ENCODE measurements at places on chromosomes 13 and 19.

DNA sequence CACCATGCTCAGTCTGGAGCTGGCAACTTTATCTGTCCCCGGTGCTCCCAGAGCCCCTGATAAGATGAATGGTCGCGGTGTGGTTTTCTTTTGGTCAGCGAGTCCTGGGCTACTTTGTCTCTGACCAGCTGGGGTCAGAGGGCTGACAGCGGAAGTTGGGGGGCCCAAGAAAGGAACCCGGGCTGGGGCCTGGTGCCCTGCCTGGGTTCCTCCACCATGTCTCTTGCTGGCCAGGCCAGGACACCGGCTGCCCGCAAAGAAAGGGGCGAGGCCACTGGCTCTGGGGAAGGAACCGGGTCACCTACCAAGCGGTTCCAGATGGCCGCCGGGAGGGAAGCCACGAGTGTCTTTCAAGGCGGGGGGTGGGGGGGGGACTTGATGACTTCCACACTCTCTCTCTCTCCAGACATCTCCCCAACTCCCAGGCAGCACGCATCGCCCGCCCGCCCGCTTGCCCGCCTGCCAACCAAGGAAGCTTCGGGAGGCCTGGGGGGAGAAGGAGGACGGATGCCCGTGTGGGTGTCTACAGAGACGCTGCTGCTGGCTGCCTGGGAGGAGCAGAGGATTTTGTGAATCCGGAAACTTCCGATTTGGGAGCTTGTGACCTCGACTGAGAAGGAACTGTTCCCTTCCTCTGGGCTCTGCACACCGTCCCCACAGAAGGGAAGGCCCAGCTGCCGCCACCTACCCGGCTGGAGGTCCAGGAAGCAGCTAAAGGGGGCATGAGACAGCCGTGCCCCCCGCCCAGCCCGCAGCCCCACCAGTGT, 1.1 kb downstream of the PIP5K1C start:
- DNase-seq = peak; percentile 61

GRCh38 chr13:29081036-29081435, 260.9 kb downstream of the MTUS2 start:
- DNase-seq = no peak

DNA sequence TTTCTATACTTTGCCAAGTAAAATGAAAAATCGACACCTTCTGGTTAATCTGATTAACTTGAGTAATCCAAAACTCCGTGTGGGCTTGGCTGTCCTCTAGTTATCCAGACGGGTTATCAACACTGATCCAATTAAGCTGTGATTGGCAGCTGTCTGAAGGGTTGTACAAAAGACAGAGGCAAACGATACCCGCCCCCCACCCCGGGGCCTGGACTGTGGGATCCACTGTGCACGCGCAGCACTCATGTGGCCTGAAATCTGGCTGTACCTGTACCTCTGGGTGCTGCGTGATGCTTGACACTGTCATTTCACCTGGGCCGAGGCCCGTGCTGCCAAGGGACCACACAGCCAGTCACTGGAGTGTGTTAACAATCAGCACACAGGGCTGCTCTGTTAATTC, 53.5 kb downstream of the COL4A2 start:
- DNase-seq = no peak

DNA sequence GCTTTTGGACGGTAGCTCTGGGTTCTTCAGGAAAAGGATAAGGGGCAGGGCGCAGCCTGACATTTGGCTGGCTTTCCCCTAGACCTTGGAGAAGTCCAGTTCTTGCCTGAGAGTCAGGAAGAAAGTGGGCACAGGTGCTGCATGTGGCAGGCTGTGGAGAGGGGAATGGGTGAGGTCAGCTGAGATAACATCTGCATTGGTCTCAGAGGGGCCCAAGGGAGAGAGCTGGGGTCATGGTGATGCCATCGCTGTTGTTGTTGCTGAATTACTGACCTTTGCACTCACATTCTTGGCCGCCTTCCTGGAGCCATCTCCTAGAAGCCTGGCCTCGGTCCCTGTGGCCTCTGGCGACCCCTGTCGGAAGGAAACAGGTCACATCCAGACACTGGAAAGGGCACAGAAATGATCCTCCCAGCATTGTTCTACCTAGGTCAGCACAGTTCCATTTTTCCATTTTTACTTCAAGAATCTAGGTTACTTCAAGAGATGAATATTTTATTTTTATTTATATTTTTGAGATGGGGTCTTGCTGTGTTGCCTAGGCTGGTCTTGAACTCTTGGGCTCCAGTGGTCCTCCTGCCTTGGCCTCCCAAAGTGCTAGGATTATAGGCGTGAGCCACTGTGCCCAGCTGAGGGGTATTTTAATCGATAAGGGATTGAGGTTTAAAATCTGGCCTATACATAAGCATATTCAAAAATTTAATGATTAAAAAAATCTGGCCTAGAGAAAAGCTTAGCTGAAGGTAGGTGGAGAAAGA, 6.5 kb upstream of the LIPE start:
- DNase-seq = peak; percentile 86

GRCh38 chr19:1035998-1036621, 3.8 kb upstream of the ABCA7 start:
- no peak for DNase-seq

- no peak for DNase-seq
Observed at GRCh38 chr19:993361-993830, 6.8 kb upstream of the GRIN3B start.

DNA sequence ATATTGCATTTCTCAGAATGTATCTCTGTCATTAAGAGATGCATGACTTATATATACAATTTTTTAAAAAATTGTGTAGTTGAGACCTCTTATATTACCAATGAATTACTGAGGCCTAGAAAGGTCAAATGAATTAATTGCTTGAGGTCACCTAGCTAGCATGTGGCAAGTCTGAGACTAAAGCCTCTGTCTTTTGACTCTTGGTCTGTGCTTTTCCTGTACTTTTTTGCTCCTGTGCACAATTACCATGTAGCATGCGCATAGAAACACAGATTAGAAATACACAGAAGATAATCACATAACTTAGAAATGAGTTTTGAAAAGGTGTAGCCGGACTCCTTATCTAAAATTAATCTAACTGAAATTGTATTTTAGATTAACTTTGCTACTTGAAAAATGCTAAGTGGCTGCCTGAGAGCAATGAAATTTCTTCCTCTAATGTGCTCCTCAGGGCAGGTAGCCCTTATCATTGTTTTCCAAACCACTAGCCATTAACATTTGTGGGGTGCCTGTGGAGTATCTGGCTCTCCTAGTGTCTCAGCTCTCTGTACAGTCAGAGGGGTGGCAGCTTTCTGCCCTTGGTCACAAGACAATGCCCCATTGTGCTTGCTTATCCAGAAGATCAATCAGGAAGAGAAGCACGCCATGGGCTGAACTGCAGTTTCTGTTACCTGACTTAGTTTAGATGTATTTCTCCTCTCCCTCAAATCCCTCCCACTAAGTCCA, 119.6 kb downstream of the RFC3 start:
- no peak for DNase-seq

DNA sequence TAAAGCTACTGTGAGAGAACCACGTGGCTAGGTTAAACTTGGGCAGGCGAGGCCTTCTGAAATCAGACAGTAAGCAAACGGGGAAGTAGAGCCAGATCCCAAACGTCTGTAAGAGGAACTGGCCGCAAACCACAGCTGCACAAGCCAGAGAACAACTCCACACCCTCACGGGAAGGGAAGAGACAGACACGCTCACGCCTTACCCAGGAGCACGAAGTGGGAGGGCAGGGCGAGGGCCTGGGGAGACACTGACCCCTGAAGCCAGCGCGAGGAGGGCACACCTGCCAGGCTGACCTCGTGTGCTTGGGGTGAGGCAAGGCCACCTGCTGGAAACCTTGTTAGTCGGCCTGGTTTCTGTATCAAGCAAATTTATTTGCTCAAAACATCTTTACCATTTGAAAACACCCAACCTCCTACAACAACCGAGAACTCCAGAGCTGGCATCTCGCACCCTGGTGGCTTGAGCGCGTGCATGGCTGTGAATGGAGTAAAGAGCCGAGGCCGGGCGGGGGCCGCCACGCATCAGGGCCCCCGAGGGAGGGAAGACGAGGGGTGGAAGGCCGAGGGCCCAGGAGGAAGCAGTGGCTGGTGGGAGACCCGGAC, 7.3 kb downstream of the POLR2E start:
- DNase-seq = no peak

DNA sequence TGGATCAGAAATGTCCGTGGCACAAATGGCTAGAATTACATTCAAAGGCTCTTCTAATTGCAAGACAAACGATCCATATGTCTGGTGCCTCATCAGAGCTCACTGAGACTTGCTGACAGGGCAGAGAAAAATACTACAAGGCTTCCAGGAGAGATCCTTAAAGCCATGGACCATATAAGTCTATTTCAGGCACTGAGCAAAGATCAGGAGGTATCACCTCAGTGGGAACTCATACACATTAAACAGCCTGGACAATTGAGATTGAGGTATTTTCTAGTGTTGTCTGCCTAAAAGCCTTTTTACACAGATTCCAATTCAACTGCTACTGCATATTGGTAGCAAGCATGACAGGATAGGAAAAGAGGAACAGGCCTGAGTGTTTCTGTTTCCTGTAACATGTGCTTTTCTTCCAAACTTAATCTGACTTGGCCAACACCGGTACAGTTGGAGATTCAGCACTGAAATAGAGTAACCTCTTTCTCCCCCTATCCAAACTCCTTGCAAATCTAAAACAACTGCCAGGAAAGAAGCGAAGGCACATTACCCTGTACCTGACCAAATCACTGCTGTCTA, 65.9 kb downstream of the SERP2 start:
- no peak for DNase-seq

GRCh38 chr19:38559428-38560401, 58.0 kb downstream of the MAP4K1 start:
- no peak for DNase-seq

DNA sequence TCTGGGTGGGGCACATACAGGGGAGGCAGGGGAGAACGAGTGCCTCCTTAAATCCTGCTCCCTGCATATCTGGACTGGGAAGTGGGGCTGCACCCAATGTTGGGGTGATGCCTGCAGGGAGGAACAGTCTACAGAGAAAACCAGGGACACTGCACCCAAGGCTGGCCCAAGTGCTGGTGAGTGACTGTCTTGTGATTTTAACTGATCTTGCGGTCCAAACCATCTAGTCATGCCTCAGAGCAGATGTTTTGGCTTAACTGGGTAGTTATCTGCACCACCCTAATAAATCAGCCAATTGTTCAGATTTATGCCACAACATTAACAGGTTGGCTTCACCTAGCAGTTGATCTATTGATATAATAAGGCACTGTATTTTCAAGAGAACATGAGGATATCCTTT, 219.2 kb upstream of the IRS2 start:
- DNase-seq = no peak

GRCh38 chr19:797528-798414, 519 bp downstream of the PTBP1 start:
- DNase-seq = peak; percentile 97

DNA sequence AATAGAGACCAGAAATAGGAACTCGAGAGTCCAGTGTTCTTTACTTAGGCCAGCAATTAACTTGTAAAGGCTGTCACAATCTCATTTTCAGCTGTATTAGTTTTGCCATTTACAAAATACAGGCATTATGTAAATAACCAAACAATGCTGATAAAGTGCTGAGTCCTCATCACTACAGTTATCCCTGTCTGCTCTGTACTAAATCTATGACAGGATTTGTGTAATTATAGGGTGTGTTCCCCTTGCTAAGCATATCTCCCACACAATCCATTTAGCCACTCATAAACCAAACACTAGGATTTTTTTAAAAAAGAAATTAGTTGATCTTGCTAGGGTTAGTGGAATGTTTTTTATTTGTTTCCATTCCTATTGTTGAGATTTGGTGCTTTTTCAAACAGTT, 23.2 kb downstream of the PDX1 start:
- no peak for DNase-seq

- no peak for DNase-seq
Observed at GRCh38 chr13:74682746-74683145, 548.5 kb upstream of the KLF12 start.

GRCh38 chr13:28492569-28493367, 2.2 kb downstream of the FLT1 start:
- no peak for DNase-seq

DNA sequence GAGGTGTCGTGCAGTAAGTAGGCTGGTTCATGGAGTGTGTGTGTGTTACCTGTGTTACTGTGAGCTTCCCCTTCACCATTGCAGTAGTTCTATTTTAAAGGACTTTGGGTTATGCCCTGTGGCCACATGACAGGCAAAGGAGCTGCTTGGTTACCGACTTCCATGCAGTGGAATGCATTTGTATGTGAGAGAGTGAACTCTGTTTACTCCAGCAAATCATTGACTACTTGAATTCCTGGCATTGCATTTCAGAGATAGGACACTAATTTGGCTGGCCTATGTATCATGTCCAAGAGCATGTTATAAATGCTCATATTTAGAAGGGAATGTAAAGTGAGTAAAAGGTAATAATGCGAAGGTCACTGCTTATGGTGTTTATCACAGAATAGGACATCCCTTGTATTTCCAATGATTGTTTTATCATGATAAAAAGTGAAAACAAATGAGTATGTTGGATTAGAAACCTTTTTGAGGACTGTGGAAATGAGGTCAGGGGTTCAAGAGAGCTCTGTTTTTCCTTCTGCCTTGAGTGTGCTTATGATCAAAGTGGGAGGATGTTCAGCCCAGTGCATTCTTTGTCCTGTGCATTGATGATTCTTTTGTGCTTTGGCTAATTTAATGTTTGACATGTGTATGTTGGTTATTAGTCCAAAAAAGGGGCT, 156.5 kb downstream of the LMO7 start:
- DNase-seq = no peak

DNA sequence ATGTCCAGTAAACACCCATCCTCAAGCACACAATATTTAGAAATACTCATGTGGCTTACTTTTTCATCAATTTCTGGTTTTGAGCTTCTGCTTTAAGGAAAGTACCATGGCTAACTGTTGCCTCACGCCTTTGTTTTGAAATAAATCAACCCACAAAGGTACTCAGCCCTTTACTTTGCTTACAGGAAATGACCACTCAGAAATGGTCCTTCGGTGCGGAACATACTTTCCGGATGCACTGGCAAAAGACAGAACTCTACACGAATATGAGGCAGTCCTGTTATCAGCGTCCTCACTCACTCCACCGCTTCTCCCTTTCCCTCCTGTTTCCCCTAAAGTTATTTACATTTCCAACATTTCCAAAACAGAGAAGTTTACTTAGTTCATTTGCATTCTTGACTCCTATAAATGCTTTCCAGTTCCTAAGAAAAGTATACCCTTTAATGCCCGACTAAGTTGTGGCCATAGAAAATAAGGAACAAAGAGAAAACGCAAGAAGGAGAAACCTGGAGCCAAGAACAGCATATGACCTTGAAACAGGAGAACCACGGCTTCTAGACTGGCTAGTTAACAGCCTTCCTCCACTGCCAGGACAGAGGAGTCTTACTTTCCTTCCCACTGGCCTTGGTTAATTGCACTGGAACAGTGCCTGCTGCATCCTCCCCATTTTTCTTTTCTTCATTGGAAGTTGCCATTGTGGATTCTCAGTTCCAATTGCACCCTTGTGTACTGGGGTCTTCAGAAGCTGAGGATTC, 10.6 kb downstream of the FPR2 start:
- no peak for DNase-seq

- no peak for DNase-seq
Observed at GRCh38 chr19:39111593-39112199, 13.9 kb upstream of the PAK4 start.

DNA sequence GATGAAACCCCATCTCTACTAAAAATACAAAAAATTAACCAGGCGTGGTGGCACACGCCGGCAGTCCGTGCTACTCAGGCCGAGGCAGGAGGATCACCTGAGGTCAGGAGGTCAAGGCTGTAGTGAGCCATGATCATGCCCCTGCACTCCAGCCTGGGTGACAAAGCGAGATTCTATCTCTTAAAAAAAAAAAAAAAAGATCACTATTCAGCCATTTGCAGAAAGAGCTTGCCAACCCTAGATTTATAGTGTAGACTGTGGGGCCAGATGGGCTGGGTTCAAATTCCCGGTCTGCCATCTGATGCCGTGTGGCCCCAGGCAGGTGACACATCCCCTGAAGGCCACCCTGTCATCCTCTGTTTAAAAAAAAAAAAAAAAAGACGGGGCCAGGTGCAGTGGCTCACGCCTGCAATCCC, 28.9 kb downstream of the SMIM24 start:
- no peak for DNase-seq

Measured in erythroblast (primary cell).